ENCODE measurements at places on chromosomes 6 and 20. TPM values are rescaled to one million over a fixed set of nuclear protein-coding genes. Genes with fewer than 3 reads are reported as not detected.

- DNase-seq = no peak
Observed at GRCh38 chr6:36064770-36065396, 37.3 kb downstream of the MAPK14 start.

DNA sequence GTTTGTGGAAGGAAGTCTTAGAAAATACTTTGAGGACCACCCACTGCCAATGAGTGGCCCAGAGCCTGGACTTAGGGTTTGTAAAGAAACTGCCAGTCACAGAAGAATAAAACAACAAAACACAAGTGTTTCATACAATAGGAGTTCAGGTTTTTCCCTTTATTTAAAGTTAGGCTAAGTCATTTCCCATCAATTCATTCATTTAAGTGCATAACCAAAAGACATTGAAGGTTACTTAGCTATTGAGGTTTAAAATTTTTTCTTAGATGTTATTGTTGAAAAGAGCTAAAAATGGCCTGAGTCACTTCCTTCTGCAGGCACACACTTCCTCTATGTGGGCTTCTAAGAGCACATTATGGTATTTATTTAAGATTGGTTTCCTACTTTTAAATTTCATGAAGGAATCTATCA lies 54.2 kb downstream of the ARMC2 start:
- no peak for DNase-seq

DNA sequence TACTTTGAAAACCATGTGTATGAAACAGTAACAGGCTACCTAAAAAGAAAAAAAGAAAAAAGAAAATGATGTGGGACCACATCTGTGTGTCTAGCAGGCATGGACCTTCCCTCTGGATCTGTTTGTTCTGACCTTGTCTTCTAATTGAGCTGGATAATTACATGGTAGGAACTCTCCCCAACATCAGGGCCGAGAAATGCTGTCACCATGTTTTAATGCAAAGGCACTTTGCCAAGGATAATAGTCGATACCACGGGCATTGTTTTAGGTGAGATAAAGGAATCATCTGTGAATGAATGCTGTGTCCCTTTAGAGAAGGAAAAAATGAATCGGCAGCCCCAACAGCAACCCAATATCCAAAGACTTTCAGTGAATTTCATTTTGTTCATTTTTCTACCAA lies 149.1 kb downstream of the ZDHHC14 start:
- DNase-seq = no peak

DNA sequence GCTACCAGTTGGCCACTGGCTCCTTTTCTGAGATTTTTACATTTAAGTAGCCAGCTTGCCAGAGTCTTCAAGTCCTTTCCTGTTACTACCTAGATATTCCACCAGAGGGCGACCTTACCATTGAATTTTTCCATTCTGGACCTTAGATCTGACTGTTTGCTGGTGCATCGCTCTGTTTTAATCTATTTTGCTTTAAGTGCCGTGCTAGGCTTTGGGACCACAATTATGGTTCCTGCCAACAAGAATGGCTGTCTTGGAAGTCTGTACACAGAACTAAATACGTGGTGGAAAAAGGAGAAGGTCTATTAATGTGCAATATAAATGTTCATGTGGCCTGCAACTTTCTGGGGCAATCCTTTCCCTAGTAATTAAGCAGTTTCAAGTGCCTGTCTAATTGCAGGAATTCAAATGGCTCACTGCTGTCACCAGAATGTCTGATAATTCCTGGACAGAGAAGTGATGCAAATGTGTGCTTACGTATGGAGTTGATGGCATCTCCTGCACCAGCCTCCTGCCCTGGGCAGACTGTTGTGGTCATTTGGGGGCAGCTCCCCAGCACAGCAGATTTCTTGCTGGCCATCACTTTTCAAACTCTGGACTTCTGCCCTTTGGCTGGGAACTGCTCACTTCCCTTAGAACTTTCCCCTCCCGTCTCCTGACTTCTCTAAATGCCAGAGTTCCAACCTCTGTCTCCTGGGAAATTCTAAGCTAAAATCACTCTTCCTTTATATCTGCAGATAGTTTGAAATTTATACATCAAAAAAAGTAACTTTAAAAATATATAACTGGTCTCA lies 5.6 kb upstream of the HLA-DOA start:
- no peak for DNase-seq

- DNase-seq = no peak
Observed at GRCh38 chr20:6683021-6683977, 84.2 kb upstream of the BMP2 start.

GRCh38 chr6:143457563-143458359 lies 7.2 kb downstream of the PEX3 start:
- no peak for DNase-seq

DNA sequence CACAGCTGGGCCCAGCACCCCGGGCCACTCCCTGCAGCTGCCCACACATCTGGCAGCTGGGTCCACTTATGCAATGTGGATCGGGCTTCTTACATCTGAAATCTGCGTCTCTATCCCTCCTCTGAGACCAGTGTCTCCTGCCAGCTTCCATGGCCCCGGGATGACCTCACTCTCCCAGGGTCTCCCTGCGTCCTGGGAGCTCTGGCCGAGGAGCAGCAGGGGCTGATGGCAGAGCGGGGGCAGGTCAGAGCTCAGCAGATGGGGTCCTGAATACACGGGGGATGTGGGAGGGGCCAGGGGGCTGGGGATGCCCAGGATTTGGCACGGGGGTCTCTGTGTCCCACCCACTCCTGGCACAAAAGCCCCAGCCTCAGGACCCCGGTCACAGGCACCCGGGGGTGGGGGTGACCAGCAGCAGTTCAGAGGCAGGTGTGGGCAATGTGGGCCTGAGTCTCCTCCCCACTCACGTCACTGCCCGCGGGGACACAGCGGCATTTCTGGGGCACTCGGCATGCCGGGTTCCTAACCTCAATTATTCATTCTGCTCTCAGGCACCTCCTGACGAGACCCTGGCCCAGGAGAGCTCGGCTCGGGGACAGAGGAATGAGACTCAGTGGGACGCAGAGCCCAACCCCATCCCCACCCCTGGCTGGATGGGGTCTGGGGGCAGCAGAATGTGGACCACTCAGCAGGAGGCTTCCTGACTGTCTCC lies 16.4 kb downstream of the CHRNA4 start:
- no peak for DNase-seq

- no peak for DNase-seq
Observed at GRCh38 chr20:20603339-20603990, 109.0 kb downstream of the RALGAPA2 start.

CST4 gene
- total RNA-seq = not detected
